Activated T-cell treated with anti-CD3 and anti-CD28 coated beads, Interleukin-2, amount 50 U/mL, for 4 hours (primary cell): ENCODE measurements at places on chromosomes 12 and 14. TPM values are rescaled to one million over a fixed set of nuclear protein-coding genes. Genes with fewer than 3 reads are reported as not detected.

- DNase-seq: no peak
These were observed 36.0 kb downstream of the PTPN21 start for GRCh38 chr14:88518592-88519512.

GRCh38 chr14:65940056-65940735 is 527.7 kb downstream of the FUT8 start:
- DNase-seq: no peak

DNA sequence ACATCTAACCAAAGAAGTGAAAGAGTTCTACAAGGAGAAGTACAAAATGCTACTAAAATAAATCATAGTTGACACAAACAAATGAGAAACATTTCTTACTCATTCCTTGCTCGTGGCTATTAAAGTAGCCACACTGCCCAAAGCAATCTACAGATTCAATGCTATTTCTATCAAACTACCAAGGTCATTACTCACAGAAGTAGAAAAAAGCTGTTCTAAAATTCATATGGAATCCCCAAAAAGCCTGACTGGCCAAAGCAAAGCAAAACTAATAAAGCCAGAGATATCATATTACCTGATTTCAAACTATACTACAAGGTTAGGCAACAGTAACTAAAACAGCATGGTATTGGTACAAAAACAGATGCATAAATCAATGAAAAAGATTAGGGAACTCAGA is 305.6 kb downstream of the RPAP3 start:
- no peak for DNase-seq

DNA sequence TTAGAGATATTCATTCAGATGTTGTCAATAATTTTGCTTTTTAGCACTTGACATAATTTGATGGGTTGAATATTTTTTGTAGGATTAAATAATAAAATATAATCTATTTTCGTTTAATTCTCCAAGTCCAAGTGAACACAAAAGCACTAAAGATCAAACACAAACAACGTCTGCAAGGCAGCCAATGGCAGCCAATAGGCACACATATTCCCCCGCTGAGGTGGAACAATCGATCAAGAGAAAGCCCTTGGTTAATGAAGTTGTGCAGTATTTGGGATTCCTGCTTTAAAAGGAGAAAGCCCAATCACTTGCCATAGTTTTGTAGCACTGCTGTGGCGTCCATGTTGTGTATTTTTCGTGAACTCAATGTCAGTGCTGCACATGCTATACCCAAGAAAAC is 1.5 kb downstream of the DHRS7 start:
- no peak for DNase-seq

- no peak for DNase-seq
These were observed 72.4 kb upstream of the CISTR start for GRCh38 chr12:53824001-53824712.

- DNase-seq: no peak
These were observed 6.9 kb upstream of the CISTR start for GRCh38 chr12:53758730-53759103.

GRCh38 chr12:53229454-53229853 is 2.6 kb downstream of the RARG start:
- DNase-seq: no peak

- DNase-seq: no peak
These were observed 62.6 kb downstream of the ELK3 start for GRCh38 chr12:96256672-96257361.

- no peak for DNase-seq
These were observed 86.8 kb upstream of the PKP2 start for GRCh38 chr12:32983332-32983731.

GRCh38 chr14:76918782-76919394 is 92.7 kb downstream of the LRRC74A start:
- DNase-seq: no peak

DNA sequence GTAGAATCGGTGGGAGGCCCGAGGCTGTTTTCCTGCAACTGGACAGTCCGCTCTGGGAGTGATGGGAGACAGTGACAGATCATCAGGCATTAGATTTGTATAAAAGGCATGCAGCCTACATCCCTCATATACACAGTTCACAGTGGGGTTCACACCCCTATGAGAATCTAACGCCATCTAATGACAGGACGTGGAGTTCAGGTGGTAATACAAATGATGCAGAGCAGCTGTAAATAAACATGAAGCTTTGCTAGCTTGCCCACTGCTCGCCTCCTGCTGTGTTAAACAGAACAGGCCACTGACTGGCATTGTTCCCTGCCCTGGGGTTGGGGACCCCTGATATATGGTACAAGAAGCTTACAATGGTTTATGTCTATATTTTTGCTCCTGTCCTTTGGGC is 179.0 kb downstream of the LRFN5 start:
- DNase-seq: no peak

DNA sequence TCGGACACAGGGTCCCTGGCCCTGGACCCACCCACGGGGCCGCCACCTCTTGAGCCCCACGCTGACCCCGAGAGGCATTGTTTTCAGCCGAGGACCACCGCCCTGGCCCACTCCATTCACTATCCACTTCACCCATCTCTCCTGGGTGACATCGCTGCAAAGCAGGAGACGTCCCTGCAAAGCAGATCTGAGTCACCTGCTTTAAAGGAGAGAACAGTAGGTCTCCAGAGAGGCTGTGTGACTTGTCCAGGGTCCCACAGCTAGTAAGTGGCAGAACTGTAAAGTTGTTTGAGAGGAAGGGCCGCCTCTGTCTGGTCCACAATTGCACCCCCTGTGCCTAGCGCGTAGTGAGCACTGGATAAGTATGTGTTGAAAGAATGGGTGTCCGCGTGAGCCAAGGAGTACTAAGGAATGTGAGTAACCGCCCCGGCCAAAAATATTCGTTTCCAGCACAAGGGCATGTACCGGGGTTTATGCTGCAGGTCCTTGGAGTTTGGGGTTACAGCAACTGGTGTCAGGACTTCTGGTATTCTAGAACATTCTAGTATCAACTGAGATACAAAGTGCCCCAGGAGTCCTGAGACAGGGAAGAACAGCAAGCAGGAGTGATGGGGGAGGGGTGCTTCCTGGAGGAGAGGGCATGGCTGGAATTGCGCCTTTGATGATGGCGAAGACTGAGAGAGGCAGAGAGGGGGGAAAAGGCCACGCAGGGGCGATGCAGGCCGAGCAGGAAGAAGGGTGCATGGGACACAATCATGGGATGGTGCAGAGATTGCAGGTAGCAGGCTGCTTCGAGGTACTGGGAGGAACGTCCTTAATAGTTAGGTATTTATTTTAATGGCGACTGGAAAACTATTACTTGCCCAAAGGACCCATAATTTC is 91.1 kb downstream of the SCARB1 start:
- DNase-seq: no peak

- DNase-seq: no peak
These were observed 37.4 kb downstream of the SLC6A12 start for GRCh38 chr12:176321-177181.

DNA sequence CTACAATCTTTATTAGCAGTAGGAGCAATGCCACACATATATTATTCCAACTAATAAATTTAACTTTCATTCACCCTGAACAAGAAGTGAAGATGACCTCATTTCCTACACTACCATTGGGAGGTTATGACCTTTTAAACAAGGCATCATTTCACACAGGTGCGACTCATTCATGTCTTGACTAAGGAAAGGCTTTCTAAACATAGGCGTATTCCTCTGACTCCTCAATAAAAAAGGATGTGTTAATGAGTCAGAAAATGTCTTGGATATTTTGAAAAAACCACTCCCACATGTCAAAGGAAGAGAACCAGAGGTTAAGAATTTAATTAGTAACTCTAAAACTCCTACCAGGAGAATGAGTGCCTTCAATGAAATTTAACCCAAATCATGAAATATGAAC is 115.2 kb downstream of the PRICKLE1 start:
- no peak for DNase-seq

- no peak for DNase-seq
These were observed 180.7 kb downstream of the KCNH5 start for GRCh38 chr14:62864588-62864987.

- DNase-seq: no peak
These were observed 1.0 kb downstream of the HIP1R start for GRCh38 chr12:122836027-122836921.

DNA sequence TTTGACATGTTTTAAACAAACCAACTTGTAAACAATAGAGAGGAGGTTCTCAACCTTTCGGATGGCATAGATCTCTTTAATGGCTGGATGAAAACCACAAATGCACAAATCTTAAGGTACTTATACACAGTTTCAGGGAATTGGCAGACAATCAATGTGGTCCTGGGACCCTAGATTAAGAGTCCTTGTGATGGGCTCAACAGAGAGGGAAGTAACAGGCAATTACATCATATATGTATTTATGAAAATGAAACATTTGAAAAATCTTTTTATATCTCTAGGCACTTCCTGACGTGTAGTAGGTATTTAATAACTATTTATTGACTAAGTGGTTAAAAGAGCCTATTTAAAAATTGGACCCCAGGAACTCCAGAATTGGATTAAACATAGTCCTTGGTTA is 897 bp downstream of the ACTR10 start:
- DNase-seq: no peak

- DNase-seq: no peak
These were observed 152.2 kb downstream of the BCL11B start for GRCh38 chr14:99119554-99120525.

DNA sequence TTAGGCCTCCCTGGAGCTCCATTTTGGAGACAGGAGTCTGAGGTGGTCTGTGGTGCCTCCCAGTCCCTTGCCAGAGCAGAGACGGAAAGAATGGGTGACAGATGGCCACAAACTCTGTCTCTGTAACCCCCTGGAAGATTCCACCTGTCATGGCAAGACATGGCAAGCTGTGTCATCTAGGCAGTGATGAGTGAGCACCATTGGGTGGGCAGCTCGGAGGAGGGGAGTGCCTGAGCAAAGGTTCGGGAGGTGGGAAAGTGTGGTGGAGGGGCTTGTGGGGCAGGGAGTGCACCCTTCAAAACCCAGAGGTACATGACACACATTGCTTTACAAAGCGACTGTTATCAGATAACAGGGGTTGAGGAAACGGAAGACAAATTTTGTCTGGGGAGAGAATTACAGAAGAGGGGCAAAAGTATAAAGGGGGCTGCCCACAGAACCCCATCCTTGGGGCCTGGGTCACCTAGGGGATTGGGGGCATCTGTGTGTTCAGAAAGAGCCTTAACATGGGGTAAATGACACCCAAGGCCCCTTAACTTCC is 3.5 kb downstream of the RIN3 start:
- peak; percentile 56 for DNase-seq

DNA sequence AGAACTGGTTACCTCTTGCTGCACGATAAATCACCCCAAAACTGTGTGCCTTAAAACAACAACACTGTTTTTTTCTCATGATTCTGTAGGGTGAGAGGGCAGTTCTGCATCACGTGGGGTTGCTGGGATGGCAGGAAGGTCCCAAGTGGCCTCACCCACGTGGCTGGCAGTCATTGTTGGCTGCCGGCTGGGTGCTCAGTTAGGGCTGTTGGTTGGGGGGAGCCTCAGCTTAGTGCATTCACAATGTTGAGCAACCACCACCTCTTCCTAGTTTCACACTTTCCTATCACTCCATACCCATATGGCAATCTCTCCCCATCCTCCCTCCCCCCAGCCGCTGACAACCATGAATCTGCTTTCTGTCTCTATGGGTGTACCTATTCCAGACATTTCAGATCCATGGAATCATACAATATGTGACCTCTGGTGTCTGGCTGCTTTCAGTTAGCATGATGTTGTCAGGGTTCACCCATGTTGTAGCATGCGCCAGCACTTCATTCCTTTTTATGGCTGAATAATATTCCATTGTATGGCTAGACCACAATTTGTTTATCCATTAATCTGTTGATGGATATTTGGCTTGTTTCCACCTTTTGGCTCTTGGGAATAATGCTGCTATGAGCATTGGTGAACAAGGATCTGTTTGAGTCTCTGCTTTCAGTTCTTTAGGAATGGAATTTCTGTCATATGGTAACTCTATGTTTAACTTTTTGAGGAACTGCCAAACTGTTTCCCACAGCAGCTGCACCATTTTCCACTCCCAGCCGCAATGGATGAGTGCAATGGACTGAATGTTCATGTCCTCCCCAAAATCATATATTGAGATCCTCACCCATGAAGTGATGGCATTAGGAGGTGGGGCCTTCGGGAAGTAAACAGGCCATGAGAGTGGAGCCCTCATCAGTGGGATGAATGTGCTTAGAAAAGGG is 11.2 kb upstream of the POP5 start:
- no peak for DNase-seq

GRCh38 chr14:104516906-104517305 is 62.7 kb upstream of the C14orf180 start:
- DNase-seq: no peak

- no peak for DNase-seq
These were observed 43.2 kb downstream of the A2M start for GRCh38 chr12:9072481-9073038.

DNA sequence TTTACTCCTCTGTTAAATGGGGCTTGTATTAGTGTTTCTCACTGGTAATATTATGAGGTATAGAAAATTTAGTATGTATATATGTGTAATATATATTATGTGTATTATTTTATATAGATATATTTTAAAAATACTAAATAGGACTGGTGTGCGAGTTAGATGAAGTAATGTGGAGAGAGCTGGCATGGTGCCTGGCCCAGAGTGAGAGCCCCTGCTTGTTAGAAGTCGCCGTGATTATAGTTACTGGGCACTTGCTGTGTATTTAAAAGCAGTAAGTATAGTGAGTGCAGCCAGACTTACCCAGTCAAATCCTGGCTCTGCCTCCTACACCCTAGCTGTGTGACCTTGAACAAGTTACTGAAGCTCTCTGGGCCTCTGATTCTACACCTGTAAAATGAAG is 48.0 kb downstream of the WSCD2 start:
- DNase-seq: no peak

DAO gene
- total RNA-seq: not detected

SETD1B gene
- total RNA-seq: 31.7 TPM

TAS2R10 gene
- 0.19 TPM for total RNA-seq

EFCAB11 gene
- 6.0 TPM for total RNA-seq

TMEM233 gene
- total RNA-seq: not detected

AMHR2 gene
- not detected for total RNA-seq

OR10AD1 gene
- not detected for total RNA-seq
